ENCODE measurements at places on chromosomes 16 and 17.
A peak's percentile ranks its signal among the peaks of the same experiment; 100 is the strongest.

DNA sequence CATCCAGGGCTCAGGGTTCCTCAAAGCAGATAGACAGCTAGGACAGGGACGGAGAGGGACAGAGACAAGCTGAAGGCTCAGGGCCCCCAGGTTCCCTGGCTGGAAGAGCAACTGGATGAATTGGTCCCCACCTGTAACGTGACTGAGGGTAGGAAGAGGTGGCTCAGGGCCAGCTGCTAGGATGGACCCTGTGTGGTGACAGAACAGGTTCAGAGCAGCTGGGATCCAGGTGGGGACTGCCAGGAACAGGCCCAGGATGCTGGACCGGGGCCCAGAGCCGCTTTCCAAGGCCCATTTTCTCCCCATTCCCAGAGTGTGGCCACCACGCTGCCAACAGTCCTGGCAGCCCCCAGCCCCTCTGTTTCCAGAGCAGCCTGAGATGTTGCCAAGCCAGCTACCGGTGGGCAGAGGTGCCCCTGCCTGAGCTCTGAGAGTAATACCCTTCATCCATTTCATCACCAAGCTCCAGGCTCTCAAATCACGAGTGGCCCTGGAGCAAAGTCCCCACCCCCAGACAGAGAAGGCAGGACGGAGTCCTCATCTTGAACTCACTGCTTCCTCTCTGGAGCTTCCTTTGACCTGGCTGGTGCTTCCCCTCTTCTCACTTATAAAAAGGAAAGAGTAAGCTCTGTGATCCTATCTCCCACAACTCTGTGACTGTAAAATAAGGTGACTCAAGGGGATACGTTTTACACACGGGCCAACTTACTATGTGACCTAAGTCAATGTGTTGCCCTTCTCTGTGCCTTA, 79.6 kb downstream of the TMEM132E start:
- no peak for DNase-seq

GRCh38 chr17:19948116-19948943, 29.3 kb downstream of the AKAP10 start:
- DNase-seq: no peak

GRCh38 chr16:84131117-84131516, 13.9 kb downstream of the HSDL1 start:
- DNase-seq: no peak

- no peak for DNase-seq
Measured at GRCh38 chr16:67702130-67702529, 17.0 kb downstream of the GFOD2 start.

- DNase-seq: no peak
Measured at GRCh38 chr16:84514295-84514873, 9.9 kb upstream of the MEAK7 start.

DNA sequence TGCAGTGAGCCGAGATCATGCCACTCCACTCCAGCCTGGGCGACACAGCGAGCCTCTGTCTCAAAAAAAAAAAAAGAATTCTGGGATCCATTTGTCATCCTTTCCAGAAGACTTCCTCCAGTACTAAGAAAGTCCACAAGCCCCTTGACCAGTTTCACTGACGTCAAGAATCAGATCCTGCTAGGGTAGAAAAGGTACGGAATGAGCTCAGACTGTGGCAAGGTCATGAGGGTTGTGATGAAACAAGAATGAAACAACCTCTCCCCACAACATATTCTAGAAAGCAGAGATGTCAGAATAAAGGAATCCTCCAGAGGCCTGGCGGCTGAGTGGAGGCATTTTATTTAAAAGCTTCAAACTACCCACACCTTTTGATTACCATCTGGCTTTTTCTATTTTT, 29.9 kb downstream of the TRAF4 start:
- DNase-seq: no peak

- DNase-seq: no peak
Measured at GRCh38 chr17:27575096-27575911, 55.7 kb upstream of the LGALS9 start.

DNA sequence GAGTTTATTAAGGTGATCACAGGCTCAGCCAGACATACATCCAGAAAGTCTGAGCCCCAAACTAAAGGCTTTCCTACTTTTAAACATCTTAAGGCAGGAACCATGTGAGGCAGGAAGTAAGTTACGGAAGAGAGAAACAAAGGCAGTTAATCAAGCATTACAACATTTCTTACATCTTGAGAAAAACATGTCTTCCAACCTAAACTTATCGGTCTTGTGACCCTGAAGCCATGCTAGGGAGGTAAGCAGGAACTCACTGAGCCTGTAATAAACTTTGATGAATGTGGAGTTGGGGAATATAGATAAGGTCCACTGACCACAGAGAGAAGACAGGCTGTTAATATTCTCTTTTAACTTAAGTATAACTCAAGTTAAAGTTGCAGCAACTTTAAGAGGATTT, 3.5 kb upstream of the ACSM3 start:
- peak; percentile 29 for DNase-seq

DNA sequence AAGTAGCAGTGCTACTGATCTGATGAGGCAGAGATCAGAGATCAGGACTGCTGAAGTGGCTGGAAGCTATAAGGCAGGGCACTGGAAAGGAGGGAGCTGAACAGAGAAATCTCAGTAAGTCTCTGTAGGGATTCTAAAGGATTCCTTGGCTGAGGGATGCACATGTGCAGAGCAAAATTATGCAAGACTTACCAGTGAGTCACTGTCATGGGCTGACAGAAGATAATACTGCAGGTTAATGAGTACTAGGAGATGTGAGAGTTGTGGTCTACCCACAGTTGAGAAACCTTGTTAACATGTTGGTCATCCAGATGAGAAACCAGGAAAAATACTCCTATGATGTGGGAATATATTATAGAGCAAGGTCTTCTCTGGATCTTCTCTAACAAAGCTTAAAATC, 378.1 kb downstream of the HAPSTR1 start:
- DNase-seq: no peak

- DNase-seq: no peak
Measured at GRCh38 chr17:68854452-68854851, 100.7 kb downstream of the ABCA8 start.

DNA sequence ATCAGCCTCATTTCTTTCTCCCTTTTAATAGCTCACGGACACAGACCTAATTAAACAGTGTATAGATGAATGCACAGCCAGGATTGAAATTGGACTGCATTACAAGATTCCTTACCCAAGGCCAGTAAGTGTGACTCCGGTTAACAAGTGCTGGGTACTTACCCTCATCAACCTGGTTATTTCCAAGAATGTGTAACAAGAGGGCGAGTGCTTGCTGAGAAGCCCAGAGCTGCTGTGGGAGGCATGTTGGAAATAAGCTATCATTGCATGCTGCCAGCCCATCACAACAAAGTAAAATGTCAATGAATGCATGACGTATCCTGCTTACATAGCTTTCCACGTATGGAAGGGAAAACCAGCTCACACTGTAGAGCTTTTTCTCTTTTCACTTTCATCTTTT, 19.5 kb downstream of the LYRM1 start:
- no peak for DNase-seq

- DNase-seq: no peak
Measured at GRCh38 chr17:76246080-76247066, 6.1 kb upstream of the RNF157 start.

GRCh38 chr16:88618956-88619667, 19.3 kb upstream of the IL17C start:
- DNase-seq: no peak

- DNase-seq: no peak
Measured at GRCh38 chr17:30761060-30761459, 63.4 kb downstream of the CRLF3 start.

GRCh38 chr17:82213251-82214011, 789 bp upstream of the CCDC57 start:
- DNase-seq: no peak

GRCh38 chr16:83227336-83227735, 580.4 kb upstream of the HSBP1 start:
- DNase-seq: no peak

- DNase-seq: no peak
Measured at GRCh38 chr17:75623386-75623785, 9.8 kb upstream of the SMIM5 start.

DNA sequence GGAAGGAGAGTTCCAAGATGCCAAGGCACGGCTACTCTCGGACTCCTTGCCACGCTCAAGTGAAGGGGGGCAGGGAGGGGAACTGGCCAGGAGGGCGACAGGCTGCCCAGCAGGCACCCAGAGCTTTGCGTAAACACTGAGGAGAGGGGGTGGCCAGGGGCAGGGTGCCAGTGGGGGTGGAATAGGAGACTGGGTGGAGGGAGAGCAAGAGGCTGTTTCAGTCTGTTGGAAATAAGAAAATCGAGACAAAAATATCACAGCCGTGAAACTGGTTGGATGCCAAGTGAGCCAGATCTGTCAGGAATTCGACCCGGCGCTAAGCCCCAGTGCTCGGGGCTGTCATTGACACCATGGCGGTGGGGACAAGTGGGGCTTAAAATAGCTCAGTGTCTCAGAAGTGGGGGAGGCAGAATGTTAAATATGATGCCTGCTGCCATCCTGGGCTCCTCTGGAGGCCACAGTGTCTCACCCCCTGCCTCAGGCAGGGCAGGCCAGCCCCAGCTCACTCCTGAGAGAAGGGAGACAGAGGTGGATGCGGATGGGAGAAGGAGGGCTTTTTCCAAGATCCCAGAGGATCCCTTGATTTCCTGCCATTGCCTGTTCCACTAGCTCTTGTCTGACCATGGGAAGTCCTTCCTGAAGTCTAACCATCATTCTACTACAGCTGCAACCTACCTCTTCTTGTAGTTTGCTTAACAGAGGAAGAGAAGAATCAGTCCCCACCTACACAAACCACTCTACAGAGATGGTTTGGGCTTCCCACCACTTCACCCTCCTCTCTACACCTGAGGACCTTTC, 9.5 kb downstream of the PNMT start:
- DNase-seq: no peak

DNA sequence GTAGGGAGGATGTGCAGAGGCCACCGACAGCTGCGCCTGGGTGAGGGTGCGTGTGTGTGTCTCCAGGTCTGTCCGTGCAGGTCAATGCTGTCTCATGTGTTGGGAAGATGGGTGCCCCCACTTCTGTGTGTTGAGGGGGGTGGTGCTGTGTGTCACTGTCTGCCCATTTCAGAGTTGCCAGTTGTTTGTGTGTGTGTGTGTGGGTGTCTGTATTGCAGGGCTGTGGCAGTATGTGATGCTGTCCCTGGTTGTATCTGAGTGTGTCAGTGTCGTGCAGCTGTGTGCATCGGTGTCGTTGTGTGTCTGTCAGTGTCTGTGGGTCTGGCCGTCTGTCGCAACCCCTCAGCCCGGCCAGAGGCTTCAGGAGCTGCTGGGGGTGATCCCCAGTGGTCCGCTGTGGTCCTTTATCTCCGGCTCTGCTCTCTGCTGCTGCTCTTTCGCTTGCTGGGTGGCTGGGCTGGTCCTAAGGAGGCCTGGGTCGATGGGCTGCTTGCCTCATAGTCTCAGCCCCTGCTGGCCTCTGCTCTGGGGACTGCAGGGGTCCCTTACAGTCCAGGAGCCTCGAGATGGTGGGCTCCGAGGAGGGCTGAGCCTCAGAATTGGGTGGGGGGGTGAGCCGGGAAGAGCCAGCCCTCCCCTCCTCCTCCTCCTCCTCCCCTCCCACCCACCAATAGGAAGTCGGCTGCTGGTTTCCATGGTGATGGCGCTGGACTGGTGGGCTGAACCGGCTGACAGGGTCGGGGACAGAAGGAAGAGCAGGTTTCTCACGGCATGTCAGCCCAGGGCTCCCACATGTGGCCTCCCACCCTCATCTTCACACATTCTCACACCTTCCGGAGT, at the start of gene TSPOAP1:
TSPOAP1 (minus strand) TSS at position 601 of the 840 bp plus-strand sequence. CDS start 875 bp downstream, outside the sequence.
- no peak for DNase-seq

DNA sequence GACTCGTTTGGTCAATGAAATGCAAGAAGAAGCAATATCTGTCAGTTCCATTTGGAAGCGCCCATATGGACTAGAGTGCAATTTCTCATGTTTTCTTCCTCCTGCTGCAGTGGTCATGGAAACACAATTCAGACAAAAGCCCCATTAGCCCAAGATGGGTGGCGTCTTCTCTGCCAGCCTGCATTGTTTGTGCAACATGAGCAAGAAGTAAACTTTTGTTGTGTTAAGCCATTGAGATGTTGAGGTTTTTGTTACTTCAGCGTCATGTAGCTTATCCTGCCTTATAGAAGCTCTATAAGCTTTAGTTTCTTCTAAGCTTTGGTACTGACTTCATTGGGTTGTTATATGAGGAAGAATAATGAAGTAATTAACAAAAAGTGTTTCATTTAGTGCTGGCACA, 137.4 kb downstream of the NPIPB5 start:
- DNase-seq: no peak

DNA sequence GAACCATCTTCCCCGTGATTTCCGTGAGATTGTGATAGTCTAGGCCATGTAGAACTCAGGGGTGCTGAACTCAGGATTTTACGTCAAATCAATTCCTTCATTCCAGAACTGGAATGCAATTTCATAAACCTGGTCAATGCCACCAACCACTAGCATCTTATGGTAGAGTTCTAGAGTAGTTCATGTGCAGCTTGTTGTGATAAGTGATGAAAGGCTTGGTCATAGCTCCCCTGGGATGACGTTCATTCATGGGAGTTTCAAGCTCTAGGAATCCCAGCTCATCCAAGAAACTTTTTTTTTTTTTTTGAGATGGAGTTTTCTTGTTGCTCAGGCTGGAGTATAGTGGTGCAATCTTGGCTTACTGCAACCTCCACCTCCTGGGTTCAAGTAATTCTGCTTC, 3.7 kb upstream of the DPEP2 start:
- DNase-seq: no peak

Measured in left renal cortex interstitium (tissue), 4 donors.